ENCODE measurements at places on chromosomes 16 and 17.

DNA sequence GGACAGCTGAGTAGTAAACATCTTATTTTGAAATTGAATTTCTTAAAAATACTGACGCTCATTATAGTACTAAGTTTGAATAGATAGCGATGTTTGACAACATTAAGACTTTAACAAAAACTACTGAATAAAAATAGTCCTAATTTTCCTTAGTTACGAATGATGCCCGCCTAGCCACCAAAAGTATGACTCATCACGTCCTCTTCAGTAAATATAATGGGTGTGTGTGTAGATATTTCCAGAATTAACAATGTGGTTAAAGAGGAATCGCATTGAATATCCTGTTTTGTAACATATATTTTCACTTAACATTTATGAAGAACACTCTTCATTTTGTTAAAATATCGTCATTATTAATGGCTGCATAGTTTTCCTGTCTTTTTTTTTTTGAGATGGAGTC, 187.6 kb downstream of the MYO1D start:
- no peak for DNase-seq

DNA sequence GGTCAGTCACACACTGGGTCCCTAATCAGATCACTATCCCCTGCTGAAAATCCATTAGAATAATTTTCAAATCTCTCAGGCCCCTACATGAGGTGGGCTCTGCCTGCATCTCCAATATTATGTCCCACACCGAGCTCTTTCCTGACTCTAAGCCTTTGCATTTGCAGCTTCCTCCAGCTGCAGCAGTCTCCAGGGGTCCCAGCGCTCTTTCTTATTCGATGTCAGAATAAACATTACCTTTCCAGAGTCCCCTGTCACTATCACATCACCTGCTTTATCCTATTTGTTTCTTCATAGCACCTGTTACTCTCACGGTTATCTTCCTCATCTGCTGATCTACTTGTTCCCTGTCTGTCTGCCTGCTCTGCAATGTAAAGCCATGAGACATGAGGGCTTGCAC, 57.3 kb upstream of the MON1B start:
- DNase-seq, result no peak

DNA sequence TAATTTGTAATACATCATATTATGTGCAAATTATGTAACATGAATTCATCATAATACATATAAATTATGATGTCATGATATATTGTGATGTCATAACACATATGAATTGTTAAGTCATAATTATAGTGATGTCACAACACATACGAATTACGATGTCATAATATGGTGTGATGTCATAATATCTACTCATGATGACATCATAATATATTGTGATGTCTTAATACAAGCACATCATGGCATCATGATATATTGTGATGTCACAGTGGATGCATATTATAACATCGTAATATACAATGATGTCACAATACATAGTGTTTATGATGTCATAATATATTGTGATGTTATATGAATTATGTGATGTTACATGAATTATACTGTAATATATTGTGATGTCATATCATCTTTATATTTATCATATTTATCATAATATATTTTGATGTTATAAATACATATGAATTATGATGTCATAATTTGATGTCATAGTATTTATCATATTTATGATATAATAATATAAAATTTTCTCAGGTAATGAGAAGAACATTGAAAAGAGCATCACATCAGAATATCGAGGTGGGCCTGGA, 1793.0 kb downstream of the TP53TG3F start:
- DNase-seq, result no peak

GRCh38 chr16:86635176-86635876, 57.0 kb downstream of the FOXL1 start:
- DNase-seq, result no peak

- DNase-seq, result no peak
These were observed 690.1 kb downstream of the WWOX start for GRCh38 chr16:78789561-78789960.

Data from activated CD4-positive, alpha-beta T cell treated with anti-CD3 and anti-CD28 coated beads, Interleukin-2, amount 50 U/mL, for 48 hours (primary cell).